CD4-positive, alpha-beta T cell treated with Interleukin-2 at 100 ng/mL for 4 hours (primary cell): ENCODE measurements at places on chromosomes 7 and 10.

DNA sequence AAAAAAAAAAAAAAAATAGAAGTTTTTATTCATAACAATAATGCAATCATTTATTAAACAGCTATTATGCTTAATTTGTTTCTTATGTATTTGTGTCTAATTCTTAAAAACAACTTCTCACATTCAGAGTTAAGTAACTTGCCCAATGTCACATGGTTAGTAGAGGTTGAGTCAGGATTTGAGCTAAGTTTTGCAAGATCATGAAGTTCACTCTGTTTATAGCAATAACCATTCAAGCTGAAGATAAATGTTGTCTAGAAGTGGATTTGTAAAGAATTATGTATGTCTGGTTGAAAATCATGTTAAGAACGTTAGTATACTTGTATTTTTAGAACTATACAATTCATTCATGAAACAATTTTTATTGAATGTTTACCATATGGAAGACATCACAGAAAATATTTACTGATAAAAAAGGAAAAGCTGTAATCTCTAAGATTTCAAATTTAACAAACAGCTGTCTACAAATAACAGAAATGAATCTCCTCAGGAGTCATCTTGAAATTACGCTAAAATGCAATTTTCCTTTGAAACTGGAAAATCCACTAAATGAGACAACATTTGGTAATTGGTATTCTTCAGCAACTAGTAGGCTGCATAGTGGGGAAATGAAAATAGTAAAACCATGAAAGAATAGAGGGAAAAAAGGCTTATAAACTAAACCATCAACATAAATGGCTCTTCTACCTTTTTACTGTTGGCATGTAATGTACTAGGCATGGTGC lies 70.5 kb upstream of the AHR start:
- no peak for DNase-seq

DNA sequence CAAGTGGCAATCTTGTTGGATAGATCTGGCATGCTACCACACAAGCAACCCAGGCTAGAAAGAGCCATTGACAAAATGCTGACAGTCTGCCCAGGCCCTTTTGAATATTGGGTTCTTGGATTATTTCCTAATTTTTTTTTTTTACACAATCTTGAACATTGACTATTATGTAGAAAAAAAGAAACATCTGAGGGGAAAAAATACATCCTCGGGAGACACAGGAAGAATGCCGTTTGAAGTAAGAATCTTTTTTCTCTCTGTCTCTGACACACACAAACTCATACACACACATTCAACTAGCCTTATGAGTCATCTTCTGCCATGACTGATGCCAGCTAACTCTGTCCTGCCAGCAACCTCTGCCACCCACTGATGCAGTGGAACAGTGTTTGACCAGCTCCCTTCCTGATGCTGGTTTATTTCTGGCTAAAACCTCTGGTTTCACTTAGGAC lies 47.2 kb downstream of the SORBS1 start:
- no peak for DNase-seq

DNA sequence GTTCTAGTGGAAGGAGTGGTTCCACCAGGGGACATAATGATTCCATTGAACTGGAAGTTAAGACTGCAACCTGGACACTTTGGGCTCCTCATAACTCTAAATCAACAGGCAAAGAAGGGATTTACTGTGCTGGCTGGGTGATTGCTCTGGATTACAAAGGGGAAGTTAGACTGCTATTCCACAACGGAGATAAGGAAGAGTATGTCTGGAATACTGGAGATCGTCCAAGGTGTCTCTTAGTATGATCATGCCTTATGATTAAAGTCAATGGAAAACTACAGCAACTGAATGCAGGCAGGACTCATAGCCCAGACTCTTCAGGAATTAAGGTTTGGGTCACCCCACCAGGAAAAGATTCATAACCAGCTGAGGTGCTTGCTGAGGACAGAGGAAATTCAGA lies 310.6 kb upstream of the MGMT start:
- DNase-seq, result no peak

- no peak for DNase-seq
Observed at GRCh38 chr7:111855161-111855841, 293.0 kb upstream of the IMMP2L start.

- DNase-seq, result no peak
Observed at GRCh38 chr7:66739477-66739876, 1.1 kb upstream of the RABGEF1 start.
